ENCODE measurements at places on chromosomes 4 and X.

DNA sequence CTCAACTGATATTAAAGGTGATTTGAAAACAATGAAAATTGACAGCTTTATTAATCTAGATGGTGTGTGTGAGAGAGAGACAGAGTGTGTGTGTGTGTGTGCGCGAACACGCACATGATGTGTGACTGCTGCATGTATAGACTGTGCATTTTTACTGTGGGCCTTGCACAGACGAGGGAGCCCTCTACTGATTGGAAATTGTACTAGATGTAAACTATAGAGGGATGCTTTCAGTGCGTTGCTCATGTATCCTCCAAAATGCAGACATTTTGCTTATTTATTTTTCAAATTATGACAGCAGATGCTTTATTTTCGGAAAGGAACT lies 168.4 kb upstream of the GK2 start:
- DNase-seq: peak; percentile 76

GRCh38 chr4:140233791-140234696 lies 80.1 kb upstream of the MAML3 start:
- no peak for DNase-seq

- no peak for DNase-seq
Observed at GRCh38 chr4:3250956-3251690, 2.2 kb downstream of the MSANTD1 start.

DNA sequence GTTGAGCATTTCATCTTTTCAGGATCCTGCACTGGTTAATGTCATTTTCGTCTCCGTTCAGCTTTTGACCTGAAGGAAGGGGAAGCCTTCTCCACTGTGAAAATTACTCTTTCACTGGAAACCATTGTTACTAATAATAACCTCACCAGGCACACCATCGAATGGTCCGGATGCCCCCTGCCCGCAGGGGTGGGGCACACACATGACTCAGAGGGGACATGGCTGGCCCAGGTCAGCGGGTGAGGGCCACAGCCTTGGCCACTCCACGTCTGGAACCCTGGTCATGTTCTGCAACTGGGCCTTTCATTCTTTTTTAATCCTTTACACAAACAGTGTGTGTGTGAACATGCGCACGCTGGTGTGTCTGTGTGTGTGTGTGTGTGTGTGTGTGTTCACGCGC lies 191.8 kb downstream of the BCOR start:
- DNase-seq: no peak

- no peak for DNase-seq
Observed at GRCh38 chr4:38904090-38904666, 36.6 kb downstream of the FAM114A1 start.
